Hair follicle dermal papilla cell (primary cell): ENCODE measurements at places on chromosomes 1 and 21. TPM values are rescaled to one million over a fixed set of nuclear protein-coding genes. Genes with fewer than 3 reads are reported as not detected.

The FCRL2 gene
- total RNA-seq, result not detected in 2 replicates

The PLPP3 gene
- 840 and 851 TPM in 2 replicates for total RNA-seq

The SPRR3 gene
- total RNA-seq, result not detected in 2 replicates

The JAK1 gene
- 202 and 244 TPM in 2 replicates for total RNA-seq

The LYSMD1 gene
- total RNA-seq, result 7.0 and 8.7 TPM in 2 replicates

The APCS gene
- total RNA-seq, result not detected in 2 replicates

The FGR gene
- total RNA-seq, result 0.49 and 0.61 TPM in 2 replicates

The CREB3L4 gene
- total RNA-seq, result 4.4 and 5.0 TPM in 2 replicates

The CHODL gene
- 0.12 and 0.16 TPM in 2 replicates for total RNA-seq

The LMX1A gene
- not detected in 2 replicates for total RNA-seq

The TSACC gene
- 0.36 TPM in 1 of 2 replicates, not detected in the other for total RNA-seq

The NBPF11 gene
- 4.7 and 6.5 TPM in 2 replicates for total RNA-seq

The C1orf116 gene
- 0.12 and 0.16 TPM in 2 replicates for total RNA-seq

The S100A4 gene
- 874 and 1,480 TPM in 2 replicates for total RNA-seq

The SLC6A9 gene
- 16.0 and 17.8 TPM in 2 replicates for total RNA-seq

The LRIG2 gene
- total RNA-seq, result 20.1 and 20.5 TPM in 2 replicates

The FCMR gene
- 0.32 and 0.73 TPM in 2 replicates for total RNA-seq

The KRTAP19-3 gene
- not detected in 2 replicates for total RNA-seq

The IQCC gene
- total RNA-seq, result 0.97 and 1.1 TPM in 2 replicates

The FAM177B gene
- total RNA-seq, result not detected in 2 replicates

The DOP1B gene
- total RNA-seq, result 16.5 and 17.0 TPM in 2 replicates

The MCOLN2 gene
- not detected in 2 replicates for total RNA-seq

The NUDT17 gene
- total RNA-seq, result 4.9 and 9.2 TPM in 2 replicates

The ADAMTS1 gene
- total RNA-seq, result 102 and 111 TPM in 2 replicates

The KRTAP10-10 gene
- not detected in 2 replicates for total RNA-seq

The ZFP69 gene
- 4.1 and 4.4 TPM in 2 replicates for total RNA-seq

The TAF5L gene
- 24.5 and 26.3 TPM in 2 replicates for total RNA-seq

The RHCE gene
- 0.61 and 0.65 TPM in 2 replicates for total RNA-seq

The PCP4L1 gene
- total RNA-seq, result not detected in 2 replicates

The MIER1 gene
- 42.3 and 52.6 TPM in 2 replicates for total RNA-seq

The FALEC gene
- not detected in 2 replicates for total RNA-seq

The SPRR4 gene
- total RNA-seq, result not detected in 2 replicates

The MROH7 gene
- 0.49 and 0.65 TPM in 2 replicates for total RNA-seq

The COL6A1 gene
- 5,604 and 6,263 TPM in 2 replicates for total RNA-seq

The CDA gene
- total RNA-seq, result 0.32 and 1.5 TPM in 2 replicates

The KANK4 gene
- total RNA-seq, result 0.24 and 0.49 TPM in 2 replicates

The OR2T11 gene
- not detected in 2 replicates for total RNA-seq

The KLHL17 gene
- 6.3 and 7.3 TPM in 2 replicates for total RNA-seq

The C1orf232 gene
- total RNA-seq, result not detected in 2 replicates

The S100A12 gene
- total RNA-seq, result not detected in 2 replicates

The LY9 gene
- not detected in 2 replicates for total RNA-seq

The HIVEP3 gene
- 2.4 TPM in 2 replicates for total RNA-seq

The RBM34 gene
- total RNA-seq, result 33.1 and 38.6 TPM in 2 replicates

The MR1 gene
- 19.3 and 26.1 TPM in 2 replicates for total RNA-seq

The CHIA gene
- not detected in 2 replicates for total RNA-seq

The NR1I3 gene
- total RNA-seq, result not detected in 2 replicates
